ENCODE measurements at places on chromosomes 7 and 10.

DNA sequence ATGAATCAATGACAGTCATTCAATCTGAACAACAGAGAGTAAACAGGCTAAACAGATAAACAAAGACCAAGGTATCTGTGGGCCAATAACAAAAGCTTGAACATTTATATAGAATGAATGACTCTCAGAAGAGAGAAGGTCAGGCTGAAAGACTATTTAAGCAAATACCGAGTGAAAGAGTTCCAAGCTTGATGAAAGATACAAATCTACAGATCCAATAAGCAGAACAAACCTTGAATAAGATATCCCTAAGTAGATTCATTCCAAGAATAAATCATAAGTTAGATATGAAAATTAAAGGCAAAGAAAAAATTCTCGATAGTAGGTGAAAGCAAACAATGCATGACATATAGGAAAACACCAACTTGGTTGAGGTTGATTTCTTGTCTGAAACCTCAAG lies 376.4 kb upstream of the IGFBP3 start:
- no peak for DNase-seq

DNA sequence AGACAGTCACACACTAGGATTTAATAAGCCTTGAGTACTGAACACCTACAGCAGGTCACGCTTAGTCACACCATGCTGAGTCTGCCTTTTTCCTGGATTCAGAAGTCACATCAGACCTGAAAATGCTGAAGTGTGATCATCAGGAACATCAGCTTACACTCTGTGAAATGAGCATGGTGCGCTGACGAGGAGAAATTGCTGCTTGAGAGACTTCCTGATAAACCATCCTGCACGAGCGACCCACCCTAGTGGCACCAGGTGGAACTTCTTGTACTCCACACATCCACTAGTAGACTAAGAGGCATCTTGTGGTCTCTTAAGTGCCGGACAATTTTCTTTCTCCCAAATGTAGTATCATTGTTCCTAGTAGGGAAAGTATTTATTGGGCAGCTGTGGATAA lies 51.8 kb upstream of the MRLN start:
- peak; percentile 19 for DNase-seq

DNA sequence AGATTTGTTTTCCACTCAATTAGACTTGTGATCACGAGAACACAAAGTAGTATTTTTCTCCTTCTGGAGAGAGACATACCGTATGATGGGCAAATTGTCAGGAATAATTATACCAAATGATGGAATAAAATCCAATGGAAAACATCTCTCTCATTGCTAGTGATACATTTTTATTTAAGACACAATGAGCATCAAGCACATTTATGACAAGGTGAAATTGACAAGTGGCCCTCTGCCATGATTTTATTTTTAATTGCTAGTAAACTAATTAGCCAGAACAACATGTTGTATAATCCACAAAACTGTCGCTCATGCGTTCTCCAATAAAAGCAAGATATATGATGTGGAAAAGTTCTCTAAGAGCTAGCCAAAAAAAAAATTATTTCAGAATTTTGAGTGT lies 620.8 kb downstream of the AUTS2 start:
- no peak for DNase-seq

- DNase-seq, result no peak
Measured at GRCh38 chr7:17013204-17013603, 131.4 kb upstream of the AGR3 start.

- no peak for DNase-seq
Measured at GRCh38 chr10:100158044-100158805, 27.6 kb downstream of the ERLIN1 start.

DNA sequence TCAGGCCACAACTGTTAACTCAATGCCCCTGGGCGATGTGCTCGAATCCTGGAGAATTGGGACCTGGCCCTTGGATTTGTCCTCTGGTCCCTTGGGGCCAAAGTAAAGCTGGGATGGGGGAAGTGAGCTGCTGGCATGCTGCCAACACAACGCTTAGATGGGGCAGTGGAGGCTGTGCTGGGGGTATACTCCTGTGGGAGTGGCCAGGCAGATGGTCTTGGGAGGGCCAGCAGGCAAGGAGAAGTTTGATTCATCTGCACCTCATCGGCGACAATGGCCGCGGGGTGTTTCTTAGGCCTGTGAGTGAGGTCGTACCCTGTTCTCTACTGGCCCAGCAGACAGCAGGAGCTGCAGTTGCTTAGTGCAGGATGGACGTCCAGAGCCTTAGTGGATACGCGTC lies 139.0 kb upstream of the MTPN start:
- no peak for DNase-seq

DNA sequence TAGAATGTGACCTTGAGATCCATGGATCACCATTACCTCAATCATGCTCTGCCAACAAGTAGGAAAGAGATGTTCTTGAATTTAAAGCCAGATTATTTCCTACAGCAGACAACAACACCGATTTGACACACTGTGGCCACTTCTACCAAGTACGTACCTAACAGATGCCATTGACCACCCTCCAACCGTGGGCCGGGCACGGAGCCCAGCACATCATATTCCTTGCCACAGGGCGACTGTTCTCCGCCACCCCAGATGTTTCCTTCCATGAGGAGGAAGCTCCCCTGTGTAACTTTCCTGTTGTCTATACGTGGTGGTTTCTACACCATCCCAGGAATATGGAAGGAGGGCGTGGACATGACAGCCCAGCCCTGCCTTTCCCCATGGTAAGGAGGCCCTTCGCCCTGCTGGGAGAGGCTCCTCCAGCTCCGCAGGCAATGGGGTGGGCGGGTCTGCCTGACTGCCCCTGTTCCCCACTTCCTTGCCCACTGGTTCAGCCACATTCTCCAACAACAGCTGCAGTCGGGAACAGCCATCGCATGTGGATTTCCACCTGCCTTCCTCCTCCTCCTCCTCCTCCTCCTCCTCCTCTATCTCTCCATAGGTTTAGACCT lies 7.2 kb downstream of the CHST15 start:
- no peak for DNase-seq

DNA sequence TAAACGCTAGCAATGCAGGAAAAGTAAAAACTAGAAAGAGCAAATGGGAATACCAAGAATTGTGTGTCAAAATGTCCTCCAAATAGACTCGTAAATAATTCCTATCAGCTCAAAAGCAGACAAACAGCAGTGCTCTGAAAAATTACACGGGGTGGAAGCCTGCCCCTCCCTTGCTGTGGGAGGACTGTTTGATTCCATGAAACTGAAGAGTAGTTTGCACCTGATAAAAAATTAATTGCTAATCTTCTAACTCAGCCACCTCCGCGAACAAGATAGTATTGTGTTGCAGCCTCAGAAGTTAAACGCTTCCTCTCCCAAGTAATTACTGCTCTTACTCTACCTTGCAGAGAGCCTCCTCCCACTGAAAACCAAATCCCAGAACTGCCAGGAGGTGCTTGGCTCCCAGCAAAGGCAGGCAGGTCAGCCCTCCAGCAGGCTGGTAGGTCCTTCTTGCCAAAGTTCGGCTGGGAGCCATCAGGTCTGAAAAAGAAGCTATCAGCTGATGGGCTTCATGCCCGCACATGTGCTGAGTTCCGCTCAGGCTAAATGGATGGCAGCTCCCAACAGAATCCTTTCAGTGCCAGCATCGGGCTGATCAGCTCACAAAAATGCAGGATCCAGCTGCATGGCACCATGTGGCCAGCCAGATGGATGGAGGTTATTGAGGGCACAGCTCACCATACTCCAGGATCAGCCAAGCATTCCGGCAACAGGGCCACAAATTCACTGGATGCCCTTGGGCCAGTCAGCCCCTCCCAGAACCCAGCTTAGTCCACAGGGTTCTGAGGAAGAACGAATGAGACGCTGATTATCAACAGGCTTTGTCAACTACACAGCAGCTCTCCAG lies 37.1 kb downstream of the MAD1L1 start:
- no peak for DNase-seq

DNA sequence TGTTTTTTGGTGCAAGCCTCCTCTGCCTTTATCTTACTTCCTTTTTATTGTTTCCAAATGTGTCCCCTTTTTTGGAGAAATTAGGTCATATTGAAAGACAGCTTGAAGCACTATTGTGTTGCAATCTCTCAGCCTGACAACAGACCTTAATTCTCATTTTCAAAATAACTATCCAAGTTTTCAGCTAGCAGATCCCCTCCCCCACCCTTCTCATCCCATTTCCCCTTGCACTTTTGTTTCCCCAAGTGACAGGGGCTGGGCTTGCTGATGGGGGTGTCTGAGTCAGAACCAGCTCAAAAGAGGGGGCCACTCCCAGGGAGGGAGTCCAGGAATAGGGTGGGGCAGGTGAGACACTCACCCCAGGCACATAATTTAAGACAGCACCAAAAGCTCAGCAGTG lies 75.3 kb downstream of the MKI67 start:
- DNase-seq, result no peak

GRCh38 chr10:131062621-131063260 lies 248.8 kb downstream of the TCERG1L start:
- DNase-seq, result no peak

DNA sequence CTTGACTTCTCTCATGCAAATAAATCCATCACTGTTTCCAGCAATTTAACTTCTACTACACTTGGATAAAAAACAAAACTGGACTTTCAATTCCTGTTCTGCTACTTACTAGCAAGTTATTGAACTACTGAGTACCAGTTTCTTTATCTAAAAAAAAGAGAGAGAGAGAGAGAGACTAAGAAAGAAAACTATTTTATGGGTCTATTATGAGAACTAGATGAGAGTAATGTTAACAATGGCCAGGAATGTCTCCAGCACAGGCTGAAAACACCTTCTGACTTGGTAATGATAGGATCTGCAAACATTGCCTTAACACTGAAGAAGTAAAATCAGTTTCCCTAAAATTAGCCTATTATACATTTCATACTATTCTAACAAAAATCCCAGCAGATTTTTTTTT lies 5.2 kb downstream of the TSPAN12 start:
- no peak for DNase-seq

DNA sequence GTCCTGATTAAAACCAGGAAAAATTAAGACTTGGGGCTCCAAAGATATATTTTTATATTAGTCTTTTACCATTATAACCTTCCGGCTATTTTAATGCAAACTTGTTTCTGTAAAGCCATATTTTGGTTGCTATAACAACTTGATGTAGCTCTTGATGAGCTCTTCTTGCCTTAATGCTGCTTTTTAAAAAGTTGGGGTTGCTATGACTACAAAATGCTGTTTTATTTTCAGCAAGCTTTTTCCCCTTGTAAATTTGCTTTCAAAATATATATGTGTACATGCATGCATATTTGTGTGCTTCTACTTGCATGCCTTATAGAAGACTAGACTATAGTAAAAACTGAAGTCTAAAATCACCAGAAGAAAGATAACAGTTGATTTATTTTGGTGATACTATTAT lies 99.7 kb downstream of the CSTF2T start:
- DNase-seq, result no peak

GRCh38 chr10:60331886-60332285 lies 57.8 kb downstream of the ANK3 start:
- DNase-seq, result no peak

DNA sequence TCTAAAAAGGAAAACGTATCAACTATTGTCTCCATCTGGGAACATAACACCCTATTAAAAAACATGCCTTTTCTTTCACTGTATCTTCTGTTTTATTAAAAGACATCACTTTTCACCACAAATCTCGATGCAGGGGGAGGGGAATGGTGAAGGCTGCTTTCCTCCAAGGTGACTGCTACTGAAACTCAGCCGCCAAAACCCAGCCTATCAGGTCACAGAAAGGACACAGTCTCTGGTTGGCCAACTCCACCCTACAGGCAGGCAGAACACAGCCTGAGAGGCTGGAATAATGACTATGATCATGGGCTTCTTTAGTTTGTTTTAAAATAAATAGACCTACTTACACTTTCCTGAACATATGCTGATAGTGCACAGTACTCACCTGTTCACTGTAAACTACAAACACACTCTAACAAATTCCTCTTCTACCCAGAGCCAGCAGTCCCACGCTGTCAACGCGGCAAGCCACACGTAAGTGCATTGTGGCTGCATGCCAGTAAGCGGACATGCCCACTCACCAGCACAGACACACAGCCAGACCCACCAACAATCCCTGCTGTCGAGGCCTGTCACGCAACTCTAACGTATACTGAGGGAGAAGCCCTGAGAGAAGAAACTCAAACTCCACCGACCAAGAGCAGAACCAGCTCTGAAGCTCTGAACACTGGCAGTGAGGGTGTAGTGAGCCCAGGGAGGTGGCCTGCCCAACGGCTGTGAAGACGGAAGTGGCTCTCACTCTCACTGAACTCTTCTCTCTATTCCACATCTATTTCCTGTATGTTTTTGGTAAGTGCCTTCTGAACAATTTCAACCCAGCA lies 41.8 kb downstream of the NCAPG2 start:
- DNase-seq, result no peak

- no peak for DNase-seq
Measured at GRCh38 chr10:110170142-110170971, 37.0 kb upstream of the MXI1 start.

DNA sequence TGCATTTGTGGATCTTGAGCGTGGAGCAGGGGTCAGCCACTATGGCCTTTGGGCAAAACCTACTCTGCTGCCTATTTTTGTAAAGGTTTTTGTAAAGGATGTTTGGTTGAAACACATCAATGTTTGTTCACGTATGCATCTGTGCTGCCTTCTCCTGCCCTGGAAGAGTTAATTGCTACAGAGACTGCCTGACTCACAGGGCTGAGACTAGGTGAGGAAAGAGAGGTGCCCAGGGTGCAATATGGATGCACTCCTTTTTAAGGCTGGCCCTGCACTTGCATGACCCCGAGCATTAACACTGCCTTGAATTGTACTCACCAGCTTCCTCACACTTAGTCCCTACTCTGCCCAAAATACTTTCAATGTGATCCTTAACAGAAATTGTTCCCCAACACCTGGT lies 20.9 kb upstream of the NAMPT start:
- no peak for DNase-seq

GRCh38 chr10:110498982-110499795 lies 1.5 kb downstream of the DUSP5 start:
- DNase-seq, result peak; percentile 62

DNA sequence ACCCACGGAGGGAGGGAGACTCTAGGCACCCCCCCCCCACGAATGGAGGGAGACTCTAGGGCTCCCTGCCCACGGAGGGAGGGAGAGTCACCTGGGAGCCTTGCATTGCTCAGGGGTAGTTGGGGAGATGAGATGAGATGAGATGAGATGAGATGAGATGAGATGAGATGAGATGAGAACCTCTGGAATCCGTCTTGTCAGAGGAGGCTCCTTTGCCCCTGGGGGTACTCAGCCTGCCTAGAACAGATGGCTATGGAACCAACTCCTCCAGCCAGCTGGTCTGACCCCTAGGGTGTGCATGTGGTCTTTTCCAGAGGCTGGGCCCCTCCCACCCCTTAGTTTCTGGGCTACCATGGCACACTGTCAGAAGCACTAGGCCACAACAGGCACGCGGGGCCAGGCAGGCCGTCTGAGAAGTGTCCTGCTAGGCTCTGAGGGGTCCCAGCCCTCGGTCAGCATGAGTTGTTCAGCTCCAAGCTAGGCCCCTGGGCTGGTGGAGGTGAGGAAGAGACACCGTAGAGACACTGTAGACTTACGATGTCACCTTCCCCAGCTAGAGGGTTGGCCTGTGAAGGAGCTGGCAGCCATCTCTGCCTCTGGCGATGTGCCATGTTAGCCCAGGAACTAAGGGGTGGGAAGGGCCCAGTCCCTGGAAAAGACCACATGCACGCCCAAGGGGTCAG lies 8.8 kb downstream of the TSPAN15 start:
- DNase-seq, result no peak

All from NAMALWA (cell line).